ENCODE measurements at places on chromosomes 3 and 15.

DNA sequence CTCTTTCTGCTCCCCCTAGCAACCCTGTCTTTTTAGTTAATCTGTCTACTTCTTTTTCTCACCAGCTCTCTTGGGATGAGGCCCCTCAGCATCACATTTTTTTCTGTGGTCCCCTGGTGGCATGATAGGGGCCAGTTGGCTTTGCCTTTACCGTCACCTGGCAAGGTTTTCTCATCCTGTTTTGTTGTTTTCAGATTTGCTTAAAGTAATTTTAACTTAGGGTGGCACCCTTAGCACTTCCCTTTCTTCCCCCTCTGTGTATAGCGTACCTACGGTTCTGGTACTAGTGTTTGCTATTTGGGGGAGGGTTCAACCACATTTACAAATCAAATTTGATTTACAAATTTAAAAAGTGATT lies 35.6 kb downstream of the PDCD6IP start:
- no peak for DNase-seq

DNA sequence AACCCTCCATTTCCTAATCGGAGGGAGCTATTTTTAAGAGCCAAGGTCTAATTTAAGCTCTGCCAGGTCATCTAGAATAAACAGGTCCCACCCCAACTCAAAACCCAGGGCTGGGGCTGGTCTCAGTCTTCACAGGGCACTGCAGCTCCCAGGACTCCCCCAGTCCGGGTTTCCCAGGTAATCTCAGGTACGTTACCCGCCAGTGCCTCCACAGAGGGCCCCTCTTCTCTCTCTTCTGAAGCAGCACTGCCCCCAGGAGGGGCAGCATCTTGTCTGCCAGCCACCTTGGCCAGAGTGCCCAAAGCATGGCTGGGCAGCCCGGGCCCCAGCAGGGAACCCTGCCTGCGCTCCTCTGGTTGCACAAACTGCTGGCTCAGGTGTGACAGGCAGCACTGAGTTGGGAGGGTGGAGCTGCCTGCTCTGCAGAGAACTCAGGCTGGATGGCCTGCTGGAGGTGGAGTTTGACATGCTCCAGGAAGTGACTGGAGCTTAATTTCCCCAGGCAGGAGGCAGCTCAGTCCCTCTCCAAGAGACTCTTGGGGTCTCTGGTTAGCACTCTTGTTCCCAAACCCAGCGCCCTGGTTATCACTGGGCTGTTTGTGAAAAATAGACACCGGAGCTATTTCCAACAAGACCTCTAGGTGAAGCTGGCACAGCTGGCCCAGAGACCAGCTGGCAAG lies at the start of gene PLA2G4F:
Gene PLA2G4F, minus strand, starts transcription at position 394 of the 680 bp plus-strand sequence. Its CDS starts 87 bp downstream, at position 307.
- no peak for DNase-seq

GRCh38 chr3:4629095-4630007 lies 136.2 kb downstream of the ITPR1 start:
- no peak for DNase-seq

DNA sequence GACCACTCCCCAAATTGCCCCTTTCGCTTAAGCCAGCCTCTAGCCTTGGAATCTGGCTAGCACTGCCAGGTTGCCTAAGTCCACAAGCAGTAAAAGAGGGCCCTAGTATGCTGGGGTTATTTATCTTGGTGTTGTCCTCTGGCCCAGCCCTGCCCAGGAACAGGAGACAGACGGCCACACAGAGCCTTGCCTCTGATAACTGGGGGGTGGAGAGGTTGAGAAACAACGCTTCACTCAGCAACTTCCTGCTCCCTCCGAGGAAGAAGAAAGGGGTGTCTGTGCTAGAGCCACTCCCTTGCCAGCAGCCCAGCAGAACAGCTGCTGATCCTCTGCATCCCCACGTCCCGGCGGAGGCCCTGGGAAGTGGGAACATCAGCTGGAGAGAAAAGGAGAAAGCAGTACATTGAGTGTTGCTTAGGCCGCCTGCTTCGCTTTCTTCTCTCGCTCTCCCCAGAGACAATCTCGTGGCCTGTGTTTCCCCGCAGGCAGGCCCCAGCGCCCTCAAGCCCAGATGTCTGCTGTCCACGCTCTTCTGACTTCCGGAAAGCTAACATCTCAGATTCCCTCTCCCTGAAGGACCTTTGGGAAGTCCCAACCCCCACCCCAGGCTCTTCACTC lies 22.6 kb upstream of the C3orf70 start:
- DNase-seq: no peak

- DNase-seq: no peak
These were observed 19.5 kb upstream of the ZBTB38 start for GRCh38 chr3:141348837-141349236.

DNA sequence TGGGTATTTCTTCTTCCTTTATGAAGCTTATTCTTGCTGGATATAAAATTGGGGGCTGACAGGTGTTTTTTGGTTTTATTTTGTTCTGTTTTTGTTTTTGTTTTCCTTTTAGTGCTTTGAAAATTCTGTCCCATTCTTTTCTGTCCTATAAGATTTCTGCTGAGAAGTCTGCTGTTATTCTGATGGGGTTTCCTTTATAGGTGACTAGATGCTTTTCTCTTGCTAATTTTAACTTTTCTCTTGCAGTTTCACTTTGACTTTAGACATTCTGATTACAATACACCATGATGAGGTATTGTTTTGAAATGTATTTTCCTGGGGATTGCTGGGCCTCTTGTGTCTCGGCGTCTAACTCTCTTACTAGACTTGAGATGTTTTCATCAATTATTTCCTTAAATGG lies 22.8 kb downstream of the TTC14 start:
- DNase-seq: no peak

DNA sequence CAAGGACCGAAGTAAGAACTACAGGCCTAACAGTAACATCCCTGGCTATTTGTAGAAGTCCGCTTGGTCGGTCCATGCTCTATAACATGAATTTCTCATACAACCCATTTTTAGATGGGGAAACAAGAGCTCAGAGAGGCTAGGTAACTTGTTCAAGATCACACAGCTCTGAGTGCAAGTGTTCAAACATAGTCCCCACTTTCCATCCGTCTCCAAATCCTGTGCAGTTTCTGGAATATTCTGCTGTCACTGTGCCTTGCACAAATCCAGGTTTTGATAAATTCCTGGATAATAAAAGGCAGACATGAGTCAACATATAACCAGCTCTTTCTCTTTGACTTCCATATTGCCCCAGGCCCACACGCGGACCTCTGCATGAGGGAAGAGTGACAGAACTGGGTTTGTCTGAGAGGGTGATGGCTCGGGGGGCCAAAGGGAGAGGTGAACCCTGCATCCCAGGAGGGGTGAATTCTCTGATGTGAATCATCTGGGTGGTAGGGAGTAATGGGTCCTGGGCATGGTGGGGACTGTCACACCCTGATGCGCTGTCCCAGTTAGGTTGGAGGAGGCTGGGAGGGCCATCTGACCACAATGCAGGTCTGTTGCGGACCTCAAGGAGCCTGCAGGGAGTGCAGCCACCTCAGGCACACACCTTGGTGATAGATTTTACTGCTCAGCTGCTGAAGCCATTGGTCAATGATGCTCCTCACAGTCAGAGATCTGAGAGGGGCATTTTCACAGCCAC lies 162.2 kb downstream of the SMAD6 start:
- DNase-seq: no peak

GRCh38 chr3:116000311-116000710 lies 377.0 kb downstream of the GAP43 start:
- no peak for DNase-seq

DNA sequence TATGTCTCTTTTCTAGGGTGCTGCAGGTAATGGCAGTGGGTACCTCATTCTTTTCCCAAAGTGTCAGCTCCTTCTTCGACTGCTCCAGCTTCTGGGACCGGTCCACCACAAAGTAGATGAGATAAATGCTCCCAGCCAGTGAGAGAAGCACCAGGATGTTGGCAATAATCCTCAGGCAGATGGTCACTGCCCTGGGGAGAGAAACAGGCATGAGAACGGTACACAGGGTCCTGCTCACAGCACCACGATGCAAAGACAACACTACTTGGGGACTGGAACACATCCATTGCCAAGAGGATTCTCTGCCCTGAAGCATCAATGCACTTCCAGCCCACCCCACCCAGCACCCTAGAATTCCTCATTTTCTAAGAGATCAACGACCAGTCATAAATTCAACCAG lies 22.4 kb downstream of the TMC3 start:
- DNase-seq: no peak

- DNase-seq: no peak
These were observed 41.1 kb downstream of the IFT57 start for GRCh38 chr3:108181172-108181571.

DNA sequence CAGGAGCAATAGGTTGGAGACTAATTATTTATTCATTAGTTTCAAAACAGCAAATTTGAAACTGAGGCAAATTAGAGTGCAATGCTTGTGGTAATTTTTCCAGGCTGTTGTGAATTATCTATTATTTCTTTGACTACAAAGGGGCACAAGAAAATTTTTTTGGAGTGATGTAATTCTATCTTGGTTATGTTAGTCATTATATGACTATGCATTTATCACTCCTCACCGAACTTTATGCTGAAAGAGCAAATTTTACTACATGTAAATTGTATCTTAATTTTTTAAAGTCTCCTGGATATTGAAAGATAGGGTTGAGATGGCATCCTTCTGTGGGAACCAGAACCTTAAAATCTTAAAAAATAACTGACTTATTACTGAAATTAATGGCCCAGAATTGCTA lies 320.0 kb upstream of the ROBO1 start:
- DNase-seq: no peak

GRCh38 chr15:92714077-92714476 lies 58.5 kb upstream of the FAM174B start:
- no peak for DNase-seq

DNA sequence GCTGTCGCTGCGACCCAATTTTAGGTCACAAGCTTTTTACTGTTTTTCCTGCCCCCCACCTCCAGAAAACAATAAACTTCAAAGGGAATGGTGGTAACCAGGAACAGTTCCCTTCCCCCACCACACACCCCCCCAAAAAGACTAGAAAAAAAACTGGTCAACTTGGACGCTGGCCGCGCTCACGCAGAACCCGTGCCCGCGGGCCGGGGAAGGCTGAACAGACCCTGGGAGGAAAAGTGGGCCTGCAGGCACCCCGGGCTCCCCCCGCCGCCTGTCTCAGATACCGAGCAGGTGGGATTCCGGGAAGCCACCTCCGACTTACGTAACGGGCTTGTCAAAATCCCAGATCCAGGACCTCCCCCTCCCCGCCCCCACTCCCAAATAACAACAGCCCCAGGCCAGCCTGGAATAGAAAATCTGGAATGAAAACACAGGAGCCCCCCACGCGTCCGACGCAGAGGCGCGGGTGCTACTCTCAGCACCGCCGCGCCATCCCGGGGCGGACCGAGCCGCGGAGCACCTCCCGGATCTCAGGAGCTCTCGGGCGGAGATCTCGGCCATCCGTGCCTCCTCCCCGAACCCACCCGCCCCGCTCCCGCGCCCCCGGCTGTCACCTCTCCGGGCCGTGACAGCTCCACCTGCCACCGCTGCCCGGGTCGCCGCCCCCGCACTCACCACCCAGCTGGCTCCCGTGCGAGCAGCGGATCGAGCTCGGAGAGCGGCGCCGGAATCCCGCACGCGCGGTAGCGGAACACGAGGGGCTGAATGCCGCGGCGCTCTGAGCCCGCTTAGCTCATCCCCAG lies 557 bp downstream of the DENND4A start:
- DNase-seq: no peak

DNA sequence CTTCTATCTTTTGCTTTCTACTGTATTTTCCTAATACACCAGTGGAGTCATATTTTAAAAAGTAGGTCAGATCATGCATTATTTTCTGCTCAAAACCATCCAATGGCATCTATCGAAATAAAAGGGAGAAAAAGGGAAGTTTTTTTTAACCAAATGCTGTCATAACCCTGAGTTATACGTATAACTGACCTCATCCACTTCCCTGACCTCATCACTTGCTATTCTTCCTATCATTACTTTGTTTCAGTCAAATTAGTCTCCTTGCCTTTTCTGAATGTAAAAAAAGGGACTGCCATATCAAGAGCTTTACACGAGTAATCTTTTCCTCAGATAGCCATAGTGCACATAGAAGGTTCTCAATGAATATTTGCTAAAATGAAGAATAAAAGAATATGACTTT lies 1383.6 kb downstream of the ZPLD1 start:
- no peak for DNase-seq

- DNase-seq: no peak
These were observed 727.1 kb upstream of the NECTIN3 start for GRCh38 chr3:110344487-110344886.

DNA sequence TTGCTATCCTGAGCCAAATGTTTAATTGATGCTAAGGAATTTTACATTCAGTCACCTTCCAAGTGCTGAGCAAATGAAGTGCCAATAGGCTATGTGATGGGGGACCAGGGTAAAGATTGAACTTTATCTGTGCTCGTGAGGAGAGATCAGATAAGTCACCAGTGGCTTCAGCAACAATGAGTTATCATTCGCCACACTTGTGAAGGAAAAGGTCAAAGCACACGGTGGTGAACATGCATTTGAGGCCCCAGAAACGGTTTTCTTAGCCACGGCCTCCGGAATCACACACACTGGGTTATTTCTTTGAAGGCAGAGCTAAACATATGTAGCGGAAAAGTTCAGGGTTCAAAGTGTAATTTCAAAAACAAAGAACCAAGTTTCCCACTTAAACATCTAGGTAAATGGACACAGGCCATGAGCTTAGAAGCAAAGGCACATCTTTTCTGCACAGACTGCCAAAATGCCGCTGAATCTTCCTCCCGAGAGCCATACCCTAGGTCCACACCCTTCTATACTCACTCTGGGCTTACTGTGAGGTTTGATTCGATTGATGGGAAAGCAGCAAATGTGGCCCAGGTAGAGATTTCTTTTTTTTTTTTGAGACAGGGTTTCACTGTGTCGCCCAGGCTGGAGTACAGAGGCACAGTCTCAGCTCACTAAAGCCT lies 268.5 kb downstream of the SHQ1 start:
- DNase-seq: no peak

- DNase-seq: no peak
These were observed 42.4 kb downstream of the CHAC1 start for GRCh38 chr15:40995656-40996055.

DNA sequence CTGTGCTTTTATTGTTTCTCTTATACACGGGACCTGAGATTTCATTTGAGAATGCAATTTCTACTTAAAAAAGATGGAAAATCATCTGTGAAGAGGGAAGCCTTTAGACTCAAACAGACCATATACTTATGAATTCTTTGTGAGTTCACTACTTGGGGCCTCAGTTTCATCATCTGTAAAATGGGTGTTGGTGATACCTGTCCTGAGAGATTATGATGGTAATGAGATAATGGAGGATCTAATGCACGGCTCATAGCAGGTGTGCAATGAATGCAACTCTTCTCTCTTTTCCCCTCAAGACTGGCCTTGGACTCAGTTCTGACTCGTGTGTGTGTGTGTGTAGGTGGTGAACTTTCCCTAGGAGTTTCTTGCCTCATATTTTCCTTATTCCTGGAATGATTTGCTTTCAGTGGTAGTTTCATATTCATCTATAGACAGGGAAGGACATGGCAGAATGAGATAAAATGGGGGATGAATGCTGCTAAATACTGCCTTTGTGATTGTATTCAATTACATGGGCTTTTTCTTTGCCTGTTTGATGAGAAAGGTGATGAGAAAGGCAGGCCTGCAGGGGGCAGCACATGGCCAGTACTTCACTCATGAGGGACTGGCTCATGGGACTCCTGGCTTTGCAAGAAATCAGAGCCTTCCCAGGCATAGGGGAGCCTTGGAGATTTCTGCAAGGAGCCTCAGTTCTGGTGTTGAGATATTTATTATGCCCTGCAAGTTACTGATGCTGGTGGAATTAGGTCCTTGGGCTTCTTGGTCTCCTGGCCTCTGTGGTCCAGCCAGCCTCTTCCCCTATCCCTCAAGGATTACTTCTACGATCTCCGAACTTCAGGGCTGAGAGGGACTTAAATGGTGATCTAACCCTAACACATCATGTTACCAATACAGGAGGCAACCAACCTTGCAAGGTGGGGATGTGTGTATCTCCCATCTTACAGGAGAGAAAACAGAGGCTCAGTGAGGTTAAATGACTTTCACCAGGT lies 70.7 kb downstream of the RPLP1 start:
- peak; percentile 68 for DNase-seq
